ENCODE measurements at places on chromosomes 5 and 9. TPM values are rescaled to one million over a fixed set of nuclear protein-coding genes. Genes with fewer than 3 reads are reported as not detected.

GRCh38 chr5:163531272-163531671 lies 25.9 kb downstream of the MAT2B start:
- no peak for DNase-seq

DNA sequence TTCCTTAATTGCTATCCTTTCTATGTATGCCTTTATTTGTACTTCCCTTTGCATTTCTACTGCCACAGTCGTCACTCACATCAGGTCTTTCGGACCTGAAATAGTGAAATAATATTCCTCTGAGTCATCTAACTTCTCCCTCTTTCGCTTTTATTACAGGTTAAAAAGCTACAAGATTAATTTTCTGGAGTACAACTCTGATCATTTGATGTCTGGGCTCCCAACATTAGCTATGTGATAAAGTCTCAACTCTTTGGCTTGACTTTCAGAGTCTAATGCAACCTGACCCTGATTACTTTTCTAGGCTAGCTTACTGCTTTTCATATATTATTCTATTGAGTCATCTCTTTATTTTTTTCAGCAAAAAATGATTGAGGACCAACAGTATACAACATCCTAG lies 638.8 kb upstream of the WWC1 start:
- no peak for DNase-seq

GRCh38 chr9:93659044-93659836 lies 82.9 kb downstream of the PHF2 start:
- DNase-seq: no peak

- DNase-seq: peak; percentile 90
Measured at GRCh38 chr5:37722236-37723161, 117.3 kb downstream of the GDNF start.

IRX2 gene
- 3.0 TPM for total RNA-seq

CREBRF gene
- 15.5 TPM for total RNA-seq

DNA sequence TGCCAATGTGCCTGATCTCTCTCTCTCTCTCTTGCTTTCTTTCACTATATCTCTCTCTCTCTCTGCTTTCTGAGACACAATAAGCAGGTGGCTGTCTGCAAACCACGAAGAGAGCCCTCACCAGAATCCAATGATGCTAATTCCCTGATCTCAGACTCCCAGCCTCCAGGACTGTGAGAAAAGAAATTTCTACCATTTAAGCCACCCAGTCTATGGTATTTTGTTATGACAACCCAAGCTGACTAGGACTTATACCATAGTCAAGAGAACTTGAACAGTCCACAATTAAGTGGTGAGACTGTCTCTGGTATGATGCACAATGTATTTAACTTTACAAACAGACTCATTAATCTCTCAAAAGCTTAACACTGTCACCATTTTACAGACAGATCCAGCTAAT lies 67.0 kb downstream of the NFIB start:
- no peak for DNase-seq

GRCh38 chr5:81719743-81720345 lies 31.1 kb downstream of the SSBP2 start:
- peak; percentile 56 for DNase-seq

- no peak for DNase-seq
Measured at GRCh38 chr5:23014266-23014665, 161.1 kb upstream of the CDH12 start.

WHRN gene
- total RNA-seq: 1.3 TPM

DNA sequence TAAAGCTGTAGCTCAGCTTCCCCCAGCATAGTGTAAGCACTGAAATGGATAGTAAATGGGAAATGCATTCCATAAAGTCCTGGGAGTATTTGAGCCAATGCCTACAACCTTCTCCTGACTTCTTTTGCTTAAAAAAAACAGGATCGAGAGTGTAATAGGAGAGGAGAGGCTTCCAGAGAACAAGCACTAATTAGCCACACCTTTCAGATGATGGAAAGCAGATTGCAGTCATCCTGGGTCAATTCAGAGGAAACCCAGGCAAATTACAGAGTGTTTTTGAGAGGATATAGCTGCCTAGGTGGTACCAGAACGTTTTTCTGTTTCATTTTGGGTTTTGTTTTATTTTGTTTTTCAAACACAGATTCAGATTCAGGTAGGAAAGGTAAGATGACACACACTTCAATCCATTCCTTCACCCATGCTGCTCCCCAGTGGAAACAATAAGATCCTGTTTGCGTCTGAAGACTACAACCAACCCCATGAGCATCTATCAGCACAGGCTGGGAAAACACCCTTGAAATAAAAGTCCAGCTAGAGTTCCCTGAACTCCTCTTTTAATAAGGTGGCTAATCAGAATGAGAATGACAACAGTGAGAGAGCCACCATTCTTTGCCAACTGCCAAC lies 95.6 kb downstream of the RFK start:
- DNase-seq: no peak

DNA sequence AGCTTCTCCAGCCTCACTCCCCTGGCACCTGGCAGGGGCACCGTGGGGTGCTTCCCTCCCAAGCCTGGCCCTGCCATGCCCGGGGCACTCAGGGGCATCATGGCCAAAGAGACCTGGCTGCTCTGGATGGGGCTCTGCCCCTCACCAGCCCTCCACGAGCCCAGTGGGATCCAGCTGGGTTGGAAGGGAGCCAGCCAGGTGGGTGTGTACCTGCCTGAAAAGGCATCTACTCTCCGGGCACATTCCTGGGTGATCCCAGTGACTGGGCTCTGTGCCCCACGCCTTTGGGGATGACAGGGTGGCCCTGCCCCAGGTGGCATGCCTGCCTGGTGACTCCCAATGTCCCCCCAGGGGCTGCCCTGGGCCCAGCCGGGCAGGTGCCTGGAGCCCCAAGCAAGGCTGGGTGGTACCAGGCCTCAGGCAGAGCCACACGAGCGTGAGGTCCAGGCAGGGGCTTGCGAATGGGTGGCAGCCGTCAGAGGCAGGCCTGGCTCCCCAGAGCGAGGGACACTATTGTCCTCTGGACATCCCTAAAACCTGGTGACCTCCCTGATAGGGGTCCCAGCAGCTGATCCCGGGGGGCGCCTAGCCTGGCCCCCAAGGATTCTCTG lies 777 bp downstream of the GPSM1 start:
- no peak for DNase-seq

GRCh38 chr5:63401436-63402046 lies 560.7 kb downstream of the HTR1A start:
- peak; percentile 45 for DNase-seq

DNA sequence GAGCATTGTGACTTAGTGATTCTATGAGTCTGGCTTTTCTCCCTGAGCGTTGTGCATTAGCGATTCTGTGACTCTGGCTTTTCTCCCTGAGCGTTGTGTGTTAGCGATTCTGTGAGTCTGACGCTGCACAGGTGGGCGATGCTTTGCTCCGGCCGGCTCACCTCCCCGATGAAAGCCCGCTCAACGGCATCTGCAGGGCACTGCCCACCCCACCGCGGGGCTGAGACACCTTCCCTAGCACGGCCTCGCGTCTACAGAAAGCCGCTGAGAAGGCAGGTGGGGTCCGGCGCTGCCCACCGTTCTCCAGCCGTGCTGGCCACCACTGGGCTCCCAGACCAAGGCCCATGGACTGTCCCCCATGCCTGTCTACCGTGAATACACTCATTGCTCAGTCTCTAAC lies 12.8 kb upstream of the SLC9A3 start:
- no peak for DNase-seq

- peak; percentile 78 for DNase-seq
Measured at GRCh38 chr5:8756498-8757084, 789.3 kb downstream of the SEMA5A start.

DNA sequence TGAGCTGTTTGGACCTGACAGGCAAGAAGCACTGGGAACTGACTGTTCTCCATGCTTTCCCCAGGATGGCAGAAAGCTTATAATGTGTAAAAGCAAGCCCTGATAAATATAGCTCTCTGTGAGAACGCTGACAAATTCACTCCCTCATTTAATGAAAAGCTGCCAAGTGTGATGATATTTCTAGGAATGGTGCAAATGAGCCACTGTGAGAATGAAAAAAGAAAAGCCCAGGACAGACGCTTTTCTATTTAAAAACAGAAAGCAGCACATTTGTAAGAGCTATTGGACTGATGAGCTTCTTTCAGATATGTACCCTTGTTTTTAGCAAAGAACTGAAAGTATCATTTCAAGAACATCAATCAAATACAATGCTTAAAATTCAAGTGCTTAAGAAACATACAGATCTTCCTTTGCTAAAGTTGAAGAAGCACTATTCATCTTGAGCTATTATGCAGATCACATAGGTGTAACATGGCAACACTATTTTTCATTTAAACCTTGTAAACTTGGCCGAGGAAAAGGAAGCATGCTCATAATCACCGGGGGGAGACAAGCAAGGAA lies 842.6 kb upstream of the ACO1 start:
- DNase-seq: peak; percentile 26

GRCh38 chr5:135013947-135014570 lies 20.0 kb downstream of the PITX1 start:
- no peak for DNase-seq

OR1L4 gene
- total RNA-seq: not detected

VCAN gene
- 490 TPM for total RNA-seq

DNA sequence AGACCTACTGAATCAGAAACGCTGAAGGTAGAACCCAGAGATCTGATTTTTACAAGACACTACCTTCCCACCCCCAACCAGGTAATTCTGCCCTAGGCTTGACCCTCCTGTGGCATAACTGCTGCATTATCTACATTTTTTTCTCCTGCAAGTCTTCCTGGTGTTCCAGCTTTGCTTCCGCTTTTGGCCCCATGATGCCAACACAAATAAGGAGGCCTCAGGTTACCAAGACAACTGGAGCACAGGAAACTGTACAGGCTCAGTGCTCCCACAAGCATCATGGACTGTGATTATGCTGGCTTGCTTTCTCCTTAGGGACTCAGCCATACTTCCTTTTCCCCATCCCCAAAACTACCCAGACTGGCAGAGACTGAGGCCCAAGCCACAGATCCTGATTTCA lies 6.6 kb upstream of the MSMP start:
- no peak for DNase-seq

- no peak for DNase-seq
Measured at GRCh38 chr5:134463991-134464760, 52.5 kb upstream of the CDKN2AIPNL start.

- peak; percentile 98 for DNase-seq
Measured at GRCh38 chr9:96139592-96140295, 162.2 kb downstream of the HSD17B3 start.

- peak; percentile 85 for DNase-seq
Measured at GRCh38 chr9:110659891-110660541, 8.6 kb upstream of the MUSK start.

DNA sequence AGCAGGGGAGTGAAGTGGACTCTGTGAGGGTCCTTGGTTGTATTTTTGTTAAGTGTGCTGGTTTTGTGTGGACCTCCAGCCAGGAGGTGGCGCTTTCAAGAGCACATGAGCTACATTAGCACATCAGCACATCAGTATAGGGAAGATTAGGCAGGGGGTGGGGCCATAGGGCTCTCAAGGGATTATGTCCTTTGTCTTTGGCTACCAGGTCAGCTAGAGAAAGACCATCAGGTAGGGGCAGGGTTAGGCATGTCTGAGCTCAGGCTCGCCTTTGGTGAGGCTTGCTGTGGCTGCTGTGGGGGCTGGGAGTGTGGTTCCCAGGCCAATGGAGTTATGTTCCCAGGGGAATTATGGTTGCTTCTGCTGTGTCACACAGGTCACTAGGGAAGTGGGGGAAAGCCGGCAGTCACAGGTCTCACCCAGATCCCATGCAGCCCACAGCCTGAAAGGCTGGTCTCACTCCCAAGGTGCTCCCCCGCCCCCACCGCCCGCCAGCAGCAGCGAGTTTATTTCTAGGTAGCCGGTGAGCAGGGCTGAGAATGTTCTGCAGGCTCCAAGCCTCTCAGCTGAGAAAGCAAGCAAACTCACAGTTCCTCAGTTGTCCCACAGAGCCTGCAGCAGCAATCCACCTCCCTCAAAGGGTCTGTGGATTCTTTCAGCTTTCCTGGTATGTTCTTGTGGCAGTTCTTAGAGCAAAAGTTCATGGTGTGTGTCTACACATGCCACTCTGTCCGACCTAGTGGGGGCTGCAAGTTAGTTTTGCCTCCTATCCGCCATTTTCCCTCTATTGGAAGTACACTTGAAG lies 13.7 kb downstream of the OR1J1 start:
- no peak for DNase-seq

JAK2 gene
- 11.6 TPM for total RNA-seq

GRCh38 chr9:112348257-112349007 lies 15.0 kb upstream of the PTBP3 start:
- peak; percentile 67 for DNase-seq

CAVIN4 gene
- total RNA-seq: 1.3 TPM

GRCh38 chr5:60522292-60522905 lies 177.6 kb downstream of the DEPDC1B start:
- DNase-seq: peak; percentile 75

- DNase-seq: peak; percentile 51
Measured at GRCh38 chr5:95958310-95959014, 3.2 kb downstream of the ELL2 start.

DNA sequence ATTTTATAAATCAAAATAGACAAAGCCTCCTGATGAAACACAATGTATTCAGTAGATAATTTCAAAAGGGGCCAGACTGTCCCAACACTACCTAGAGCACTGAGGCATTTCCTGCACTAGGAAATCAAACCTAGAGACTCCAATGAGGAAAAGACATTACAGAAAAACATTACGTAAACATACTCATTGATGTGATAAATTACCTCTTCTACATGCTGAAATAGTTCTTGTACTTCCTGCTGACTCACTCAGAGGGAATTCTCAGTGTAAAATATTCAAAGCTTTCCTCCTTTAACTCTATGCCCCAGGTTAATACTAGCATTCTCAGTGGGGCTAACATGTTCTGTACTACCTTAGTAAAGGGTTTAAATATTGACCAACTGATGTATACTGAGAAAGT lies 178.0 kb downstream of the ESM1 start:
- DNase-seq: peak; percentile 68

TMEM174 gene
- not detected for total RNA-seq

DNA sequence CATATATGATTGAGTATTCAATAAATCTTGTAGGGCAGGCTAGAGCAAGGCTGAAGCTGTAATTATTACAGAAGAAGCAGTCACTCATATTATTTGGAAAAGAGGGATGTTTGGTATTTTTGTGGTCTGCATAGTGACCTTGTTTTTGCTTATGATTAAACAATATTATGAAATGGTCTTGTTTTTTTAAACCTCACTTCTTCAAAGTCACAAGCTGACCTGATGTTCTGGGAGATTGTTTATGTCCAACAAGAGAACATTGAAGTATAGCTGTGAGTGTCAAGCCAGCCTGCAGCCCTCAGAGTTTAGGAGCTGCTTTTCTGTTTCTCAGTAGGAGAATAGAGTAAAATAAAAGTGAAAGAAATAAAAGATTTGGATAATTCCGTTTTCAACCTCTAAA lies 342.2 kb downstream of the LRRC70 start:
- DNase-seq: peak; percentile 14

GRCh38 chr5:157038568-157039187 lies 20.2 kb downstream of the HAVCR1 start:
- no peak for DNase-seq

DNA sequence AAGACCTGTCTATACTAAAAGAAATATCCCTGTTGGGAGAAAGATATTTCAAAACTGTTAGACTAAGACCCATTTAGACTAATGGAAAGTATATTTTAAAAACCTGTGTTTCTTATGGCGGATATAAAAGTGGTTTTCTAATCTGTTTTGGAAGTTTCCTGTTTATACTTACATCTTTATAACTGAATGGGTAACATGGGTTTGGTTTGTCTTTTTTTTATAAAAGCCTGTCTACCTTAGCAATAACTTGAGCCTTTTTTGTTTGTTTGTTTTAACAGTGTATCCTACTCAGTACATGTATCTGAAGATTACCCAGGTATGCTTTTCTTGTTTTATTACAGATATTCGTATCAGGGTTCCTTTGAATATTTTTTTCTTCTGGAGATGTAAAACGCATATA lies 83.4 kb downstream of the PARP8 start:
- DNase-seq: no peak

GRCh38 chr9:6194934-6195333 lies 20.7 kb upstream of the IL33 start:
- no peak for DNase-seq

ORM2 gene
- not detected for total RNA-seq

All from fibroblast of villous mesenchyme (primary cell).